ENCODE measurements at places on chromosomes 2 and 18.
A peak's percentile ranks its signal among the peaks of the same experiment; 100 is the strongest.

DNA sequence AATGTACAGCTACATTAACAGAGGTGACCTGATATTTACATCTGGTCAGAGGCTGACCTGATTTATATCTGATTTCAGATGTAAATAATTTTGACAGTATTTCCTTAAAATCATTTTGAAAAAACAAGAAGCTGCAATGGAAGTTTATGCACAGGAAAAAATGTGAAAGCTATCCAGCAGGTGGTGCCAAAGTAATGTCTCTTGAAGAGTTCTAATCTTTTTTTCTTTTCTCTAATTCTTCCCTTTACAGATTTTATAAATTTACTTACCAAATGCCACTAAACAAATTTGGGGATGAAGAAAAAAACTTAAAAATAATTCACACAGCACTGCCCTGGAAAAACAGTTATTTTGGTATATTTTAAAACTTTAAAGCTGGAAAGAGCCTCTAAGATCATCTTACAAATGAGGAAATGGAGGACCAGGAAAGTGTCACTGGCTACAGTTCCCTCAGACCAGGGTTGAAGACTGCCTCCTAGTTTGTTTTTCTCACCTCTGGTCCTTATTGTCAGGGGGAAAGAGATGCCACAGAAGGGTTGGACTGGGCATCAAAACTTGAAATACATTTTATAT lies 16.4 kb upstream of the FBLN7 start:
- DNase-seq = peak; percentile 11

- DNase-seq = peak; percentile 28
Measured at GRCh38 chr2:9782197-9782719, 61.0 kb upstream of the TAF1B start.

- DNase-seq = no peak
Measured at GRCh38 chr2:234579231-234579962, 82.5 kb upstream of the ARL4C start.

DNA sequence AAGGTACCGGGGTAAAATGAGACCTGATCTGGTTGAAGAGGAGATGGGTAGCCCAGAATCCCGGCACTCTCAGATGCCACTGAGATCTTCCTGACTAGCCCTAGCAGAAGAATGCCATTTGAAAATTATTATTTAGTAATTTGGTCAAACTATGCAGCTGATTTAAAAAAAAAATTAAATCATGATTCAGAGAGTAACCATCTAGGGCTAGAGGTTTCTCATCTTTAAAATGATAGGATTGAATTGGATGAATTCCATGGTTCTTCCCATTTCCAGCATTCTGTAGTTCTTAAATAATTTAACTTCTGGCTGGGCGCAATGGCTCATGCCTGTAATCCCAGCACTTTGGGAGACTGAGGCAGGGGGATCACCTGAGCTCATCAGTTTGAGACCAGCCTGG lies 106.1 kb downstream of the MYO1B start:
- no peak for DNase-seq

DNA sequence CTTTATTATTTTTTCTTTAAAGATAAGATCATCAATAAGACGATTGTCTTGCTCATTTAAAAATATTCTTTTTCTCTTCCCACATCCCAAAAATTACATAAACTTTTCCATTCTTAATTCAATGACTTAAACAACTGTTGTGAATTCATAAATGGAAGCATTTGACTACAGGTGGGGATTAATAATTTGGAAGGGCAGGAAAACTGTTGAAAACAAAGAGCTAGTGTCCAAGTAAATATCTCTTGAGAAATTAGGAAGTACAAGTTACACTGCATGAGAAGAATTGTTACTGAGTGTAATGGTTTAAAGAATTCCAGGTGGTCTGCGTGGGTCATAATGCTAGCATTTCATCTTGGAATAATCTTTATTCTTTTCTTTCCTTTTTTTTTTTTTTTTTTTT lies 634.8 kb upstream of the ZEB2 start:
- no peak for DNase-seq

- no peak for DNase-seq
Measured at GRCh38 chr18:28150925-28151324, 26.0 kb downstream of the CDH2 start.

- no peak for DNase-seq
Measured at GRCh38 chr18:3411854-3412268, 38.1 kb upstream of the TGIF1 start.

- DNase-seq = no peak
Measured at GRCh38 chr2:12119841-12120240, 373.4 kb downstream of the LPIN1 start.

DNA sequence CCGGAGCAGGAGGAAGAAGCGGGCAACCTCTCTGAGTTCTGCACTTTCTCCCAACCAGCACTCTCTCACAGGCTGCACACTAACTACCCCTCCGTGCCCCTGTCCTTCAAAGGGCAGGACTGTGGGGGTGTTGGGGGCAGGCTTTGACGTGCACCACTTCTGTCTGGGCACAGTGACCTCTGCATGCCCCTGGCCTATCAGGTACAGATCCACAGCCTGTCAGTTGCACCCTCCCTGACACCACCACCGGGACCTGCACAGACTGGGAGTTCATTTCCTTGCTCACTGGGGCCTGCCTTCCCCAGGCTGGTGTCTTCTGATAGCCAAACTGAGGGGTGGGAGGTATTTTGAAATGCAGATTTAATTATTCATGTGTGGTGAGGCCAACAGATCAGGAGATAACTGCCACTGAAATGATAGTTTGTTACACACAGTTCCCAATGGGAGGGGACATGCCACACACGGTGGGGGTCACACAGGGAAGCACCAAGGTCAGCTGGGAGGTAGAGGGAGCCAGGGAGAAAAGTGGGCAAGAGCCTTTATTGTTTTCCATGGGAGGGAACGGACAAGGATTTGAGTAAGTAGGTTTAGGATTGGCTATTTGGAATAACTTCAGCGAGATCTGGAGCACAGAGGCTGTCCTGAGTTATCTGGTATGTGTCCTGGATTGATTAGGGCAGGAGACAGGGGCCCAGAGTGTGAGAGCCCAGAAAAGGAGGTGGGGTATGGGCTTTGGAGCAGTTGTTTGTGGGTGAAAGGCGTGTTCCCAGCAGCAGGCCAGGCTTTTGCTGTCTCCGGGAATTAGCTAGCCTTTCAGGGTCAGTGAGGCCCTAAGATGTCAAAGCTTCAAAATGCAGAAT lies 251.6 kb downstream of the AFF3 start:
- DNase-seq = no peak

- DNase-seq = peak; percentile 37
Measured at GRCh38 chr2:39437522-39438296, 624 bp upstream of the MAP4K3 start.

GRCh38 chr18:23183411-23184150 lies 48.3 kb downstream of the CABLES1 start:
- no peak for DNase-seq

- no peak for DNase-seq
Measured at GRCh38 chr18:79756826-79757225, 40.9 kb upstream of the KCNG2 start.

- no peak for DNase-seq
Measured at GRCh38 chr2:119484834-119485233, 39.4 kb downstream of the SCTR start.

DNA sequence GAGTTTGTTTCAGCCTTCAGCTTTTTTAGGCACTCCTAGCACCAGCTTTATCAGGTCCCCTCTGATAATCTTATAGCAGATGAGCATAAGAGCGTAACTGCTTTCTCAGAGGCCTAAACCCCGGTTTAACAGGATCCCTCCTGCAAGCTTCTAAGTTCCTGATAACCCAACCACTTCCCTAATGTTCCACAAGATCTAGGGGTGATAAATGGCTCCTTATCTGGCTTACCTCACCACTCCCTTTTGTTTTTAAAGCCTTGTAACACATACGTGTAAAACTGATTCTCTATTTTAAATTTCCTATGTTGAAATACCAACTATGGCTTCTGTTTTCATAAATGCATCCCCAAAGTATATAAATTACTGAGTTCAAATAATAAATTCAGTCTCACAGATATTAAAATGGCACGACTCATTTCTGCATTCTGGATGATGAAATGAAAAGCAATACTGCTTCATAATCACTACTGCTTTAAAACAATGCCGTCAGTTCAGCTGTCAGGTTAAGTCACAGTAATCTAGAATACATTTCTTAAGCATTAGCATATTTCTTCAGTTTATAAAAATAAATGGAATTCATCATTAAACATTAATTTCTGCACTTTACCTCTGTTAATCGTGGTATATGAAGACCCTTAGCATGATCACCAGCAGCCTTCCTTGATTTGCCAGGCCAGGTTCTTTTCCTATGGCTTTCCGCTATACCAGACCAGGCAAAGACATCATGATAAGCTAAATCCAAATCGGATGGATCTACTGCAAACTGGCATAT lies 126.3 kb downstream of the C2orf74 start:
- DNase-seq = no peak

- DNase-seq = no peak
Measured at GRCh38 chr2:20717641-20718040, 50.7 kb downstream of the GDF7 start.

GRCh38 chr2:20349513-20349921 lies 1.1 kb downstream of the PUM2 start:
- DNase-seq = no peak

DNA sequence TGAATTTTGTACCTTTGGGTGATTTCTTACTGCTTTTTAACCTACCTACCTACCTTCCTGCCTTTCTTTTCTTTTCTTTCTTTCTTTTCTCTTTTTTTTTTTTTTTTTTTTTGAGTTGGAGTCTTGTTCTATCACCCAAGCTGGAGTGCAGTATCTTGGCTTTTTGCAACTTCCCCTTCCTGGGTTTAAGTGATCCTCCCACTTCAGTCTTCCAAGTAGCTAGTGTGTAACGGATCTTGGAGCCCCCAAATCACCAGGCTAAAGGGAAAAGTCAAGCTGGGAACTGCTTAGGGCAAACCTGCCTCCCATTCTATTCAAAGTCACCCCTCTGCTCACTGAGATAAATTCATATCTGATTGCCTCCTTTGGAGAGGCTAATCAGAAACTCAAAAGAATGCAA lies 61.3 kb downstream of the DDX18 start:
- DNase-seq = no peak

GRCh38 chr2:82317012-82317411 lies 2012.5 kb upstream of the LRRTM1 start:
- DNase-seq = peak; percentile 9

GRCh38 chr2:4930704-4931103 lies 761.5 kb upstream of the SOX11 start:
- DNase-seq = no peak

GRCh38 chr2:66082581-66082980 lies 352.3 kb upstream of the MEIS1 start:
- no peak for DNase-seq

- no peak for DNase-seq
Measured at GRCh38 chr2:21037671-21038108, 6.2 kb downstream of the APOB start.

DNA sequence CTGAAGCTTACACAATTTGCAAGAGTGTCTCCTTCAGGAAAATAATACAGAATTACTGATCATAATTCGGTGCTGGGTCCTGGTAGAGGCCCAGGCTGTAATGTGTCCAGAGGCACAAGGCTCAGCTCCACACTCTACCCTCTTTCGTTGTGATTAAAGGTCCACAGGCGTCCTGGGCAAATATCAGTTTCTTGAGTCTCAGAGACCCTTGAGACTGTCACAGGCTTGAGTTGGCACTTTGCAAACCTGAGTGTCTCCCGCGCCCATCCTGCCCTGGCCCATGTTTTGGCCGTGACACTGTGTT lies 46.9 kb upstream of the SMAD7 start:
- no peak for DNase-seq

DNA sequence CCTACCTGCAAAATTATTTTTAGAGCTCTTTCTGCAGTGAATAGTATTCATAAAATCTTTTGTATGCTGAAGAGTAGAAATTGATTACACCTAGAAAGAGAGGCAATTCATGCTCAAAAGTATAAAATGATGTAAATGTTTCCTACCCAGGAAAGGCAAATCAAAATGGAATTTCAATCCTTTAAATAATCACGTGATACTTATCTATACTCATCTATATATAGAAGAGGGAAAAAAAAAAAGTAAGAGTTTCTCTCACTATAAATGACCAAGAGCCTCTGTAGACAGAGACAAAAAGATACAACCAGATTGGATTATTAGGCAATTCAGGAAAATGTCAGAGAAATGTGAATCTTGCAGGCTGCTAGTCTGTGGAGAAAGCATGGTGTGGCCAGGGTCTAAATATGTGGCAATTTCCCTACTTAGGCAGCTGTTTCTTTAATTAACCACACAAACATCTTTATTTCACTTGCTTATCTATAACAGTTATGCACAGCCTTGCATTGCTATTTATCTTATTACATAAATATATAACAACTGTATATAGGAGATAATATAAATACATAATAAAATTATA lies 39.5 kb downstream of the METTL8 start:
- no peak for DNase-seq

DNA sequence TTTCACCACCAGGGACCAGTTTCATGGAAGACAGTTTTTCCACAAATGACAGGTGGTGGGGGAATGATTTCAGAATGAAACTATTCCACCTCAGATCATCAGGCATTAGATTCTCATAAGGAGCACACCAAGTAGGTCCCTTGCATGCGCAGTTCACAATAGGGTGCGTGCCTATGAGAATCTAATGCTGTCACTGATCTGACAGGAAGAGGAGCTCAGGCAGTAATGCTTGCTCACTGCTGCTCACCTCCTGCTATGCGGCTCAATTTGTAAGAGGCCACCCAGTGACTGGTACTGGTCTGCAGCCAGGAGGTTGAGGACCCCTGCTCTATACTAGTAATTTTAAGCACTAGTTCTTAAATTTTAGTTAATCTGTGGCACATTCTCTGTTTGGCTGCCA lies 107.8 kb downstream of the IKZF2 start:
- DNase-seq = no peak

GRCh38 chr2:95539836-95540235 lies 52.0 kb upstream of the TRIM43 start:
- DNase-seq = no peak

- no peak for DNase-seq
Measured at GRCh38 chr2:65204461-65205210, 23.0 kb upstream of the ACTR2 start.

DNA sequence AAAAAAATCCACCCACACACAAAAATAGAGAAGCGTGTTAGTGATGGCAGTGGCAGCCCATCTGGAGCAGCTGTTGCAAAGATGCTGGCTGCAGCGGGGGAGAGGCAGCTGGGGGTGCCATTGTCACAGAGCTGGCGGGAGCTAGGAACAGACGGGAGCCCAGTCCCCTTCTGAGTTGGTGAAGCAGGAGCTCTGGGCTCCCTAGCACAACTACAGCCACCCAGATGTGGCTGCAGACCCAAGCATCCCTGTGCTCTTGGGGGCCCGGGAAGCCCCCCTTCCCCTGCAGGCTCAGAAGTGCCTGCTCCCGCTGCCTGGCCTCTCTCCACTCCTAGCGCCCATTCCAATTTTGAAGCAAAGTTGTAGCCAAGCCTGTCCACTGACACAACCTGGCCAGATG lies 366.6 kb upstream of the MC4R start:
- DNase-seq = no peak

- DNase-seq = no peak
Measured at GRCh38 chr2:183926433-183926832, 671.9 kb upstream of the ZNF804A start.

- DNase-seq = peak; percentile 68
Measured at GRCh38 chr2:150214626-150215025, 272.8 kb downstream of the RND3 start.

GRCh38 chr18:61852496-61852895 lies 40.3 kb downstream of the RNF152 start:
- no peak for DNase-seq

- DNase-seq = no peak
Measured at GRCh38 chr2:82124629-82125028, 1820.1 kb upstream of the LRRTM1 start.

Data from NCI-H748 treated with DMSO at 0.1 percent for 48 hours (cell line).